ENCODE measurements at places on chromosomes 16 and 17. TPM values are rescaled to one million over a fixed set of nuclear protein-coding genes. Genes with fewer than 3 reads are reported as not detected.

DNA sequence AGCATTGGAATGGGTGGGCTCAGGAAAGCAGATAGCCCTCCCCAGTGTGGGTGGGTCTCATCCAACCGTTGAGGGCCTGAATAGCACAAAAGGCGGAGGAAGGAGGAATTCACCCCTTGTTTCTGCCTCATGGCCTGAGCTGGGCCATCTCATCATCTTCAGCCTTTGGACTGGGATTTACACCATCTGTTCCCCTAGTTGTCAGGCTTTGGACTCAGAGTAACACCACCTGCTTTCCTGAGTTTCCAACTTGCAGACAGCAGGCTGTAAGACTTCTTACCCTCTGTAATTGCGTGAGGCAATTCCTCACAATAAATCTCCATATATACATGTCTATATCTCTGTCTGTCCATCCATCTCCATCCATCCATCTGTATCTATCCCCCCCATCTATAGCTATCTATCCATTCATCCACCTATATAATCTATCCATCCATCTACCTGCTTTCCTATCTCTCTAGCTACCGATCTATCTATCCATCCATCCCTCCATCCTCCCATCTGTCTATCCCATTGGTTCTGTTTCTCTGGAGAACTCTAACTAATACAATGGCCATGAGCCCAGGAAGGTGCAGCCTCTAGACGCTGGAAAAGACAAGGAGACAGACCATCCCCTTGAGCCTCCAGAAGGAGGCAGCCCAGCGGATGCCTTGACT lies 21.3 kb downstream of the DNAH17 start:
- no peak for DNase-seq

GRCh38 chr17:57279432-57279831 lies 23.1 kb downstream of the MSI2 start:
- no peak for DNase-seq

DNA sequence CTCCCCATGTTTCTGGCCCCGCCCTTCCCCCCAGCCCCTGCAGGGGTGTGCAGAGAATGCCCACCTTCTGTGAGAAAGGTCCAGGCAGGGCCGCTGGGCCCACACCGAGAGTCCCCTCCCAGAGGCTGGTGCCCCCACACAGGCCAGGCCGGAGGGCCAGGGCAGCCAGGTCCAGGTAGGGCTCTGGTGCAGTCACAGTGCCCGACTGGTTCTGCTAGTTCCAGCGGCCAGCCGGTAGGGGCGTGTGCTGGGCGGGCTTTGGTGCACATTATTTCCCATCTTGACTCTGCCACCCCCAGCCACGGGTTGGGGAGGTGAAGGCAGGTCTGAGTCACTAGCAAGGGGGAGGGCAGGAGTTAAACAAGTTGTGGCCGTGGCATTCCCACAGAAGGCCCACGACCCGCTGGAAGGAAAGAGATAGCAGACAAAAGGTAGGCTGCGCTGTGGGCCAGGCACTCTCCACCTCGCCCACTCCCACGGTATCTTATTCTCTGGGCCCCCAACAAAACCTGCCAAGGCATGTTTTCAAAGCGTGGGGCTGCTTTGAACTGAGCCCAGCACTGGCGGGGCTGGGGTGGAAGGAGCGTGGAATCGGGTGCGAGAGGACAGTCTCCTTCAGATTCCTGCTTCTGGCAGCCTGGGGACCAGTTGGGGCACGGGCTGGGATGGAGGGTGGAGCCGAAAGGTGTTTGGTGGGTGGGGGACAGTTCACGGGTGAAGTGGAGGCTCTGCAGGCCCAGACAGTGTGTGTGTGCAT lies 1.9 kb downstream of the EPN3 start:
- no peak for DNase-seq

DNA sequence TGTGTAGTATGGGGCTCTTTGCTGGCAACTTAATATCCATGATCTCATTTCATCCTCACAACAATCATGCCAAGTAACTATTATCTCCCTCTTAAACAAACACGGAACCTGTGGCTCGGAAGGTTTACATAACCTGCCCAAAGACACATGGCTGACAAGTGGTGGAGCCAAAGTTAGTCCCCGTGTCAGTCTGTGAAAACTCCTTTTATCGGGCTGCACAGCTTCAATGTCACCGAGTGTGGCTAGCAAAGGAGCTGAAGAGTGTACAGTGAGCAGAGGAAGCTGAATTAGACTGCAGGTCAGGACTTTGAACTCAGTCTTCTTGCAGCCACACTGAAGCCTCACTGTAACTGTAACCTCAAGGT lies 80.3 kb downstream of the PARN start:
- DNase-seq, result no peak

- DNase-seq, result no peak
Observed at GRCh38 chr16:67200491-67200890, 1.6 kb downstream of the ELMO3 start.

DNA sequence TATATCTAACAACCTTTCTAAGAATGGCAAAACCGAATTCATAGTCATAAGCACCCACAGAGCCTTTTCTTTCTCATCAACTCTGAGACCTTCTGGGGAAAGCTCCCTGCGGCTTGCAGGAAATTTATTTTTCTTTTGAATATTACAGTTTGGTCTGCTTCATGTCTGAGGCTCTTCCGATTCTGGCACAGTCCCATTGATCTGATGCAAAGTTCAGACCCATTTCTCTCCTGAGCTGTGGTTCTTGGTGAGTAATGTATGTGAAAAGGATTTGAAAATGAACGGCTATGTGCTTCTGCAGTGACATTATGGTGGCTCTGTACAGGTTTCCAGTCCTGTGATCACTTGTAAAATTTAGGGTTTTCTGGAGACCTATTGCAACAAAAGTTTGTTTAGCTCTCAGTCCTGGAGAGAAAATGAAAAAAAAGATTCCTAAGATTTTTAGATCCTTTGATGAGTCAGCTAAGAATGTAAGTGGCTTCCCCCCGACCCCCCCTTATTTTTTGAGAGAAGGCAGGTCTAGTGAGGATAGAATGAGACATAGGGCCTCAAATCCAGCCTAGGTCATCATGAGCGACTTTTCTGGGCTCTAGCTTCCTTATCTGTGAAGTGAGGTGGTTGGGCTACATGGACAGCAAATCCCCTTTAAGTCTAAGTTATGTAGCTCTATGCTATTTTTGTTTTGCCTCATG lies 4.6 kb downstream of the GAN start:
- no peak for DNase-seq

DNA sequence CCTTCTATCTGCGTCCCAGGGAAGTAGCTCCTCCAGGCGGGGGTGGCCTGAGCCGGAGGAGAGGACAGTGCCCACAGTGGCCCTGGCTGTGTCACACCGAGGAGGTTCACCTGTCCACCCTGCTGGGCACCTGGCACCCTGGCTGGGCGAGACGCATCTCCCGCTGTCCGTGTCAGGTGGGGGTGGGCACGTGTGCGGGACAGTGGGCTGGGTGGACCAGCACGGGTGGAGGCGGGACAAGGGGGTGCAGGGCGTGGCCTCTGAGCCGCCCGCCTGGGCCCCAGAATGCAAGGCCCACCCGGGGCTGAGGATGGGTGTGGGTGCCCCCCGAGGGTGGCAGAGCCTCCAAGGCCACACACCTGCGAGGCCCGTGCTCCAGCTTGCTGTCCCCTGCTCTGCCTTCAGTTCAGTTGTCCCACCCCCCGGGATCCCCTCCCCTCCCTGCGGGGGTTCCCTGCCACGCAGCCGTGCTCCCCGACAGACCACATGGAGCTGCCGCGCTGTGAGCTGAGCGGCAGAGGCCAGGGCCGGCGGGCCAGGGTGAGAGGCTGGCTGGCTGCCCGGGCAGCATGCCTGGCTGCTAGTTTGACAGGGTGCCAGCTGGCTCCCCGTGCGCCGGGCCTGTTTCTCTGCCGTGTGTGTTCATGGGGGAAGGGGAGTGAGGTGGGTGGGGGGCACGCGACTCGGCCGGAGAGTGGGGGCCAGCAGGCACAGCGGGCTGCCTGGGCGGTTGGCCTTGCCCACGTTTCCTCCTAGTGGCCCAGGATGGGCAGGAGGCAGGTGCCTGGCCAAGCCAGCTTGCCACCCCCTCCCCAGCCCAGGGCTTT lies 33.9 kb downstream of the BAHCC1 start:
- DNase-seq, result no peak

DNA sequence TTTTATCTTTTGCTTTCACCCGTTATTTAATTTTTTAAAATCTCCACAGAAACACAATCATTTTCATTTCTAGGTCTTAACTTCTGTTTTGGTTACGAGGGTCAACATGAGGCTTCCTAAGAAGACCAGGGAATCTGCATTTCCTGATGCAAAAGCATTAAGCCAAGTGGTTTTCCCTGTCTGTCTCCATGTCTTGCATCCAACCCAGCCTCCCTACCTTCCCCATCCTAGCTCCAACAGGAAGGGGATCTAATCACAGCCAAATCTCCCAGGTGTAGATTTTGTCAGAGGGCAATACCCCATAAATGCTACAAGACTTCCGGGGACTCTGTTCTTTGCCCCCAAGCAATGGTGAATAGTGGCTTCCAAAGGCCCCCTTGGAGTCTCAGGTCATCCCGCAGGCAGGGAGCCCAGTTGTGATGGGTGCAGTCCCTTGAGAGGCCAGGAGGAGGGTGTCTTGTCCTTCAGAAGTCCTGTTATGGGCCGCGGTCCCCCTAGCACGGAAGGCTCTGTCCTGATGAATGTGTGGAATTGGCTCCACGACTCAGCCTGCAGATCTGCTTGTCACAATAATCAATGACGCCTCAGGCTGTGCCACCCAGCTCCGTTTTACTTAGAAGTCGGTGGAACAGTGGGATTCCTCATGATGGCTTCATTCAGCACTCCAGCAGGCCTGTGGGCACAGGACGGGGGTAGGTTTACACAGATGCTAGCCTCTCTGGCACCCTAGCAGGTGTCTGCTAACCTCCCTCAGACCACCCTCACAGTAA lies 141.1 kb downstream of the RGS9 start:
- DNase-seq, result peak; percentile 8

DNA sequence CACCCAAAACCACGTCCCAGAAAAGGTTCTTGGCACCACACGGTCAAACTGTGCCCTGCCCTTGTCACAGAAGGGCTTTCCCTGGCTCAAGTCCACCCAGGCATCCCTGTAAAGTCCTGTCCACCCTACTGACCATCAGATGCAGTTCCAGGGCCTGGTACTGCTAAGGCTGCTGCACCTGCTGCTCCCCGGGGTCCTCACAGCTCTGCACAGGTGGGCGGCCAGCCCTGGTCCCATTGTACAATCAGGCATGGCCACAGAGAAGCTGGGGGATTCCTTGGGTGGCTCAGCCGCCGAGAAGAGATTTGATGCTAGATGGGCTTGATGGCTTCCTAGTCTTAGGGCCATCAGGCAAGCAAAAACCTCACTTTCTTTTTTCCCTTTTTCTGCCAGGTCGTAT lies 15.3 kb downstream of the ABCA3 start:
- no peak for DNase-seq

- DNase-seq, result no peak
Observed at GRCh38 chr17:58527306-58527705, 12.9 kb upstream of the MTMR4 start.

GRCh38 chr17:60188759-60189158 lies 39.0 kb downstream of the CA4 start:
- DNase-seq, result no peak

DNA sequence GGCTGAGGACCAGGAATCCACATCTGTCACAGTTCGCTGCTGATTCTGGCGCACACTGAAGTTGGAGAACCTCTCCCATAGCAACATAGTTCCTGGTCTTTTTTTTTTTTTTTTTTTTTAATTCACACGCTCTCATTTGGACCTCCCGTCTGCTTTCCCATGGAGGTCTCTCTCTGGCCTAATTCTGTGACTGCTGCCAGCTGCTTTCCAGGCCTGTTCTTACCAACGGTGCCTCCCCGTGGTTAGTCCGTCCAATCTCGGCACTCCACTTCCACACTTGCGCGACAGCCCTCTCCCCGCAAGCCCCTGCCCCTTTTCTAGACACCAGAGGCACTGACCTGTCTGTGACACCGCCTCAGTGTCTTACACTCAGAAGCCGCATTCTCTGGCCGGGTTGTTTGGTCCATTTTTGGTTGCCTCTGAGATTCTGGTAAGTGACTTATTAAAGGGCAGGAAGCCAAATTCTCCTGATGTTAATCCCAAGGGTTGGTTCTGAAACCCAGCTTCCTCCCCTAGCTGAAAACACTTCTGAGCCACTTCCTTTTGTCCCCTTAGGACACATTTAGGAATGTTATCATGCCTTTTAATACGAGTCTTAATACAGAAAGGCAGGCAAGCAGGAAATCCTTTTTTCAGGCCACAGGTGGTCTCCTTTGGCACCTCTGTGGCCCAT lies 1.1 kb upstream of the AKTIP start:
- no peak for DNase-seq

- no peak for DNase-seq
Observed at GRCh38 chr17:49716668-49717364, 9.1 kb upstream of the SLC35B1 start.

GRCh38 chr16:72099377-72099818 lies 5.8 kb downstream of the DHX38 start:
- no peak for DNase-seq

GRCh38 chr17:34146440-34147043 lies 108.5 kb upstream of the CCL2 start:
- peak; percentile 22 for DNase-seq

DNA sequence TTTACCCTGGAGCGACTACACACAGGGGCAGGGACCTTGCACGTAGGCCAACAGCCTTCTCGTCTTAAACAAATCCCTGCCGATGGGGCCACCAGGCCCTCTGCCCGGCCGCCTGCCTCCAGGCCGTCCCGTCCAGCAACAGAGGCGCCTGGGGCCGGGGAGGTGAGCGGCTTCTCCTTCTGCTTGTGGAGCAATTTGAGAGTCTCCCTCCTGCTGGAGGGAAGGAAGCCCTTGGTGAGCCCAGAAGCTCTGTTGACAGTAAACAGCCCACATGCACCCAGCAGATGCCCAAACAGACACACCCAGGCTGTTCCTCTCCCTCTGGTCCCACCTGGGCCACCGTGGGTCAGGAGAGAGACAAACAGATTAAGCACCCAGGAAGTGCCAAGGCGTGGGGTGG lies 8.1 kb downstream of the SLC43A2 start:
- DNase-seq, result no peak

DNA sequence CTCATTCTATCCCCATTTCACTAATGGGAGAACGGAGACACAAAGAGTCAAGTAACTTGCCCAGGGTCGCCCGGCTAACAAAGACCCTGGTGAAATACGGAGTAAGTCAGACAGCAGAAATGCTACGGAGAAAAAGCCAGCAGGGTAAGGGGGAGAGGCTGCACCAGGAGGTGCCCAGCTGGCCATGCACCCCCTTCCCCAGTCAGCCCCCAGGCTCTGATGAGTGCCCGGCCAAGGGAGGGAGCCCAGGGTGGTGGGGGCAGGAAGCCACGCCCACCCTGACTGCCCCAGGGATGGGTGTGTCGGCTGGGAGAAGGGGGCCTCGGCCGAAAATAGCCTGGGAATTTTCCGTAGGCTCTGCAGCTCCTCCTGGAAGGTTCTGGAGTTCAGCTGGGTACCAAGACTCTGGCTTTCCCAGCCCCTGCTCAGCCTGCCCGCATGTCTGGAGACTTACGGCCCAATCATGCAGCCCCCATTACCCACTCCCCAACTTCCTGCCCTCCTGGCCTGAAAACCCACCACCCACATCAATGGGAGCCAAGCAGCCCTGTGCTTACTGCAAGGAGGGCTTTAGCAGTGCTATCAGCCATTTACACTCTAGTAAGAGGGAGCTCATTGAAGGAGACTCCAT lies 4.2 kb downstream of the CARHSP1 start:
- no peak for DNase-seq

PNMT gene
- 0.56 TPM for total RNA-seq

AIPL1 gene
- not detected for total RNA-seq

ZACN gene
- total RNA-seq, result 0.30 TPM

ADAMTS18 gene
- not detected for total RNA-seq

MPHOSPH6 gene
- total RNA-seq, result 19.0 TPM

CAPN15 gene
- 61.7 TPM for total RNA-seq

C1QTNF8 gene
- total RNA-seq, result not detected

MYH1 gene
- not detected for total RNA-seq

CAVIN1 gene
- 1.5 TPM for total RNA-seq

Data from T-cell (primary cell).